ENCODE measurements at places on chromosomes 4 and X.
A peak's percentile ranks its signal among the peaks of the same experiment; 100 is the strongest.

GRCh38 chrX:3548765-3549391, 164.6 kb downstream of the PRKX start:
- DNase-seq = peak; percentile 70

GRCh38 chr4:55172694-55173287, 47.4 kb upstream of the KDR start:
- no peak for DNase-seq

- no peak for DNase-seq
Observed at GRCh38 chr4:187370918-187371317, 624.7 kb upstream of the ZFP42 start.

GRCh38 chrX:133943507-133943906, 41.9 kb downstream of the GPC3 start:
- DNase-seq = no peak

DNA sequence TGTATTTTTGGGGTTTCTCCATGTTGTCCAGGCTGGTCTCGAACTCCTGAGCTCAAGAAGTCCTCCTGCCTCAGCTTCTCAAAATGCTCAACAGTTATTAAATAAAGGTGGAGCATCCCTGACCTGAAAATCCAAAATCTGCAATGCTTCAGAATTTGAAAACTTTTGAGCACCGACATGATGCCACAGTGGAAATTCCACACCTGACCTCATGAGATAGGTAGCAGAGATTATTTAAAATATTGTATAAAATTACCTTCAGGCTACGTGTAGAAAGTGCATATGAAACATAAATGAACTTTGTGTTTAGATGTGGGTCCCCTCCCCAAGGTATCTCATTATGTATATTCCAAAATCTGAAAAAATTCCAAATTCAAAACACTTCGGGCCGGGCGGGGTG, 42.7 kb upstream of the PDGFRA start:
- DNase-seq = no peak

- no peak for DNase-seq
Observed at GRCh38 chr4:141294306-141294705, 73.6 kb downstream of the ZNF330 start.

DNA sequence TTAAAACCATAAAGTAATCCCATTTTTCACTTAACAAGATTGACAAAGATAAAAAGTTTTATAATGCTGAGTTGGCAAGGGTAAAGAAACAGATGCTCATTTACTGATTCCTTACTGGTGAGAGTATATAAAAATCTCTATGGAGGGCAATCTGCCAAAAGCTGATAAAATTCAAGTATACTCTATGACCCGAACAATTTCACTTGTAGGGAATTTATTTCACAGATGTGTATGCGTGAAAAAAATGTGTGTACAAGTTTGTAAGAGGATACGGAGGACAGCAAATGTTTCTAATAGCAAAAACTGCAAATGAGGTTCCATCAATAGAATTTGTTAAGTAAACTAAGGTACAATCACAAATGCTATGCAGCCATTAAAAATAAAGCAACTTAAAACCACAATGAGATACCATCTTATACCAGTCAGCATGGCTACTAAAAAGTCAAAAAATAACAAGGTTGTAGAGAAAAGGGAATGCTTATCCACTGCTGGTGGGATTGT, 23.4 kb downstream of the DHX15 start:
- peak; percentile 3 for DNase-seq

DNA sequence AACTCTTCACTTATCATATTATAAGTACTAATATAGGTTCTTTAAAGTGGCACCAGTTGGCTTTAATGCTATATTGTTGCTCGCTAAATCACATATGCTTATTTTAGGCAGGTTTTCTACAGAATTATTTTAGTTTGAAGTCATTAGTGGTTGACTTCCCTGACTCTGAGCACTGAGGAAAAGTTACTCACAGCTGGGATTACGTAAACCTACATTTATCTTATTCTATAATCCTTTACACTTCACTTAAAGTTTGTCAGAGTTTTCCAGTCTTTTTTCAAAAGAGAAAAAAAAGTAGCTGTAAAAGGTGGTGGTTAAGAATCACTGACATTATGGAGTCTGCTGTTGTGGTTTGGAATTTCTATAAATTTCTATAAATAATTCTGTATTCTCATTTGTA, 5.8 kb downstream of the UGT2B4 start:
- DNase-seq = no peak

- peak; percentile 16 for DNase-seq
Observed at GRCh38 chr4:139628184-139629012, 37.2 kb upstream of the MGST2 start.

GRCh38 chrX:125289209-125289608, 30.5 kb upstream of the TEX13C start:
- no peak for DNase-seq

- no peak for DNase-seq
Observed at GRCh38 chr4:52657292-52657617, 1.8 kb downstream of the USP46 start.

- DNase-seq = no peak
Observed at GRCh38 chrX:16167181-16167580, at the start of gene MAGEB17. Gene MAGEB17 (plus strand): TSS chrX:16167481. CDS start chrX:16170383, 2,902 bp downstream.

DNA sequence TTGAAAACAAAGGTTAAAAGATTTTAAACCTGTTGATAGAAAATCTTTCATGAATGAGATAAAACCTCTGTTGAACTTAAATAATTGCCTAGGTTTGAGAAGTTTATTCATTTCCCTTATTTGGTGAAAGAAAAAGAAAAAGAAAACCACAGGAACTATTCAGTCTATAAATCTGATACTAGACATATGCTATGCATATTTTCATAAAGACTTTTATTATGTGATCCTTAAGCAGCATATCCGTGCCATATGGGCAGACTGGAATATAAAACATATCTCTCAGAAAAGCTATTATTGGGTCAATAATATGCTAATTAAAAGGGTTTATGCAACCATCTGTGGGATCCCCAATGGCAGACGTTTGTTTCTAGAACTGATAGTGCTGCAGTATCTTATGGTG, 178.7 kb downstream of the RASL11B start:
- peak; percentile 55 for DNase-seq

GRCh38 chr4:184861047-184861446, 35.3 kb upstream of the ACSL1 start:
- DNase-seq = no peak

DNA sequence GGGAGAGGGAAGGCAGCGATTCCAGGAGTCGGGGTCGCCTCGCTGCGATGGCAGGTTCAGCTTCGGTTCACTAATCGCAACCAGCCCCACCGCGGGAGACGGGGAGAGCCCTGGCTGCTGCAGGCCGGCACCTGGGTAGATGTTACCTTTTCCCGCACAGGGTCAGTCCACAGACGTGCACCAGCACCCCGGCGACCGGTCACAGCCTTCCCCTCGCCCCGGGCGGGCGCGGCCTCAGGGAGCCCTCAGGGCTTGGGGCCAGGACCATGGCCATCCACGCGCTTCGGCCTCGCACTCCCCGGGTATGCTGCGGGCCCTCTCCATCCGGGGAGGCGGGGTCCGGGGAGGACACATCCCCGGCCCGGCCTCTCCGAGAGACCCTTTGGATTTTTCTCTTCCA, 26.1 kb upstream of the EXOC1L start:
- DNase-seq = no peak

DNA sequence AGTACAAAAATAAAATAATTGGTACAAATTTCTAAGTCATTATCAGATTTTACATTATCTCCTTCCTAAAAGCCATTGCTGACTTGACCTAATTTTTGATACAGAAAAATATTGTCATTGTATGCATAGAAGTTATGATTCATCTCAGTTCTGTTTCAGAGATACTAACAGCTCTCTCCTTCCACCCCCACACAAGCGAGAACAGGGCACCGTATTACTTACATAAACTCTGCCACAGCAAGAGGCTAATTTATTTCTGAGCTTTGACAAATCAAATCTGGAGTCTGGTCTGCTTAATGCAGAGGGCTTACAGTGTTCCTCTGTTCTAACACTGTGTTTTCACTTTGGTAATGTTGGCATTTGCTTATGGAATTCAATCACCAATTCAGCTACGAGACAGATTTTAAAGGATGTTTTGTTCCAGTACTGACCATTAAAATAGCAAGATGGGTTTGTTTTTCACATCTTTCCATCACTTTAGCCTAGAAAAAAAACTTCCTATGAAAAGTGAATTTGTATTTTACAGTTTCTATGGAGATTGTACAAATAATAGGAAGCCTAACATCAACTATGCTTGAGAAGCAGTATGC, 181.8 kb downstream of the USP46 start:
- DNase-seq = no peak

GRCh38 chr4:71732706-71733105, 51.2 kb downstream of the GC start:
- no peak for DNase-seq

DNA sequence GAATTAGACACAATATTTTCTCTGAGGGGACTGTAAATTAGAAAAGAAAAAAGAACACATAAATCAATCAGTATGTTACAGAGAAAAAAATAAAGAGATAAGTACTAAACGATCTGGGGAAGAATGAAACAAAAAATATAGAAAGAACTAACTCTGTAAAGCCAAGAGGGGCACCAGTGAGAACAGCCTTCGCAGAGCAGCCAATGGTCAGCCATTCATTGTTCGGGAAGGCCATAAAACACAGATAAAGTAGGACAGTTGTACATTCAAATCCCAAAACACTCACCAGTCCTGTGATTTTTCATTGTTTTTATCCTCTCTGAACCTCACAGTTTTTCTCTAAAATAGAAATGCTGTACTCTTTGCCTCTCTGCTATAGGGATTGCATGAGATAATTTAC, 127.9 kb downstream of the NEK1 start:
- DNase-seq = no peak

DNA sequence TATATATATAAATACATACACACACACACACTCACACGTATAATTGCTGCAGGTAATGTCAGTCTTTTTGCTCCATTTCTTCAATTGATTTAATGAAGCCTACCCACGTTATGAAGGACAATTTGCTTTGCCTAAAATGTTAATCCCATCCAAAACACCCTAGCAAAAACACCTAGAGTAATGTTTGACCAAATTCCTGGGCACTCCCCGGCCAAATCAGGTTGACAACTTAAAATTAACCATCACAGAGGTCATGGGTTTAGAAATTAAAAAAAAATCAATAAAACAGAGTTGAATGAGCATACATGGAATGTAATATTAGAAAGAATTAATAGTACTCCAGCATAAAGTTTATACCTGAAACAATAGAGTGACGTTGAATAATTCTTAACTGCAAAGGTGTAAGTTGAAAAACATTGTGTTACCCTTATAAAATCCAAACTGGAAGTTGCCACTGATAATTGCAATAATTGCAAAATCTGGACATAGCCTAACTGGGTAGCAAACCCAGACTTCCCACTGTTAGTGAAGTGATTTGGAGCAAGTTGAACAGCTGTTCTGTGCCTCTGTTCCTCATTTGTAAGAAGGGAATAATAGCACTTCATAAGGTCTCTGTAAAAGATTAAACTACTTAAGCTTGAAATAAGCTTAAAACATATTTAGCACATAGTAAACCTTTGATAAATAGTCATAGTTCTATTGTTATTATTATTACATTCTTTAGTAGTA, 2120.5 kb downstream of the PCDH7 start:
- no peak for DNase-seq

DNA sequence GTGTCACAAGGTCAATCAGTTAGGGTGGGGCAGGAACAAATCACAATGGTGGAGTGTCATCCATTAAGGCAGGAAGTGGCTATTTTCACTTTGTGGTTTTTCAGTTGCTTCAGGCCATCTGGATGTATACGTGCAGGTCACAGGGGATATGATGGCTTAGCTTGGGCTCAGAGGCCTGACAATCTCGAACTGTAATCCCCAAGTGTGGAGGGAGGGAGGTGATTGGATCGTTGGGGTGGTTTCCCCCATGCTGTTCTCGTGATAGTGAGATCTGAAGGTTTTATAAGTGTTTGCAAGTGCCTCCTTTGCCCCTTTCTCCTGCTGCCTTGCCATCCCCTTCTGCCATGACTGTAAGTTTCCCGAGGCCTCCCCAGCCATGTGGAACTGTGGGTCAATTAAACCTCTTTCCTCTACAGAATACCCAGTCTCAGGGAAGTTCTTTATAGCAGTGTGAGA, 36.7 kb upstream of the STS start:
- DNase-seq = no peak

- DNase-seq = no peak
Observed at GRCh38 chrX:137988470-137988869, 422.5 kb downstream of the ZIC3 start.

DNA sequence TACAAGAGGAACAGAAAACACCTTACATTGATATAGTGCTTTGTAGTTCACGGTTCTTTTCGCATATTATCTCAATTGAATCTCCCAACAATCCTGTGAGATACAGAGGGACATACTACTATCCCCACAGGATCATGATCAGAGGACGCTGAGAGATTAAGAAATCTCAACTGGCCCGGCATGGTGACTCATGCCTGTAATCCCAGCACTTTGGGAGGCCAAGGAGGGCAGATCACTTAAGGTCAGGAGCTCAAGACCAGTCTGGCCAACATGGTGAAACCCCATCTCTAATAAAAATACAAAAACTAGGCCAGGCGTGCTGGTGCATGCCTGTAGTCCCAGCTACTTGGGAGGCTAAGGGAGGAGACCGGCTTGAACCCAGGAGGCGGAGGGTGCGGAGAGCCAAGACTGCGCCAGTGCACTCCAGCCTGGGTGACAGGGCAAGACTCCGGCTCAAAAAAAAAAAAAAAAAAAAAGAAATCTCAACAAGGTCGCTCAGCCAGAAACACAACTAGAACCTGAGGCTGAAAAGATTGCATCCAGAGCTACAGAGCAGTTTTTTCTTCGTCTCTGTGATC, 7.4 kb downstream of the APOO start:
- no peak for DNase-seq

DNA sequence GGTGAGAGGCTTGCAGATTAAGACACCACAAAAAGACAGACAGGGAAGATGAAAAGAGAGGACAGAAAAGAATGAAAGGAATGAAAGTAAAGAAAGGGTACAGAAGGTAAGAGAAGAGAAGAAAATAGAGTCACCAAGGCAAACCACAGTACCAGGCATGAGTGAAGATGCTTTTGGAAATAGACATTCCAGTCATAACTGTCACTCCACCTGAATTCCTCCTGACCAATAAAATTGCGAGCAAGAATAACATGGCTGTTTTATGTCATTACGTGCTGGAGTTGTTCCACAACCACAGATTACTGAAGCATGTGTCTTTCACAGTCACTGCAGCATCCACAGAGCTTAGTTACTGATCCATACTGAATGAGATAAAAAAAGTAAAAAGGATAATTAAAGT, 864.9 kb upstream of the SLIT2 start:
- DNase-seq = no peak

DNA sequence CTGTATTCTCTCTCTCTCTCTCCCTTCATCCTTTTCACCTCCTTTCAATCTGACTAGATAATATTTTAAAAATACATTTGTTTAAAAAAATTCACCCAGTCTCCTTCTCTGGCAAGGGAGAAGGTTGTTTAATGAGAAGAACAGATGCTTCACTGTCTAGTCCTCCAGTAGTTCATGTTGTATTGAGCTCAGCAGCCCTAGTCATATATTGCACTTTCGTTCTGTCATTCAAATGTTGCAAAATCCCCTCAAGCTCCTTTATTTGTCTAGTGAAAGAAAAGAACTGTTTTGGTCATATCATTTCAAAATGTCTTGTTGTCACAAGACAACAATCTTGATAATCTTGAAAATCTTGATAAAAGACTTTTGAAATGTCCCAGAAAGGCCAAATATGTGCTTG, 248.0 kb downstream of the GALNTL6 start:
- DNase-seq = no peak

Data from DMS 273 treated with DMSO at 0.1 percent for 48 hours (cell line).